Spinal cord (tissue), 10 donors: ENCODE measurements at places on chromosomes 1 and 21.

GRCh38 chr1:94258873-94259331, 21.5 kb upstream of the ARHGAP29 start:
- no peak for DNase-seq

DNA sequence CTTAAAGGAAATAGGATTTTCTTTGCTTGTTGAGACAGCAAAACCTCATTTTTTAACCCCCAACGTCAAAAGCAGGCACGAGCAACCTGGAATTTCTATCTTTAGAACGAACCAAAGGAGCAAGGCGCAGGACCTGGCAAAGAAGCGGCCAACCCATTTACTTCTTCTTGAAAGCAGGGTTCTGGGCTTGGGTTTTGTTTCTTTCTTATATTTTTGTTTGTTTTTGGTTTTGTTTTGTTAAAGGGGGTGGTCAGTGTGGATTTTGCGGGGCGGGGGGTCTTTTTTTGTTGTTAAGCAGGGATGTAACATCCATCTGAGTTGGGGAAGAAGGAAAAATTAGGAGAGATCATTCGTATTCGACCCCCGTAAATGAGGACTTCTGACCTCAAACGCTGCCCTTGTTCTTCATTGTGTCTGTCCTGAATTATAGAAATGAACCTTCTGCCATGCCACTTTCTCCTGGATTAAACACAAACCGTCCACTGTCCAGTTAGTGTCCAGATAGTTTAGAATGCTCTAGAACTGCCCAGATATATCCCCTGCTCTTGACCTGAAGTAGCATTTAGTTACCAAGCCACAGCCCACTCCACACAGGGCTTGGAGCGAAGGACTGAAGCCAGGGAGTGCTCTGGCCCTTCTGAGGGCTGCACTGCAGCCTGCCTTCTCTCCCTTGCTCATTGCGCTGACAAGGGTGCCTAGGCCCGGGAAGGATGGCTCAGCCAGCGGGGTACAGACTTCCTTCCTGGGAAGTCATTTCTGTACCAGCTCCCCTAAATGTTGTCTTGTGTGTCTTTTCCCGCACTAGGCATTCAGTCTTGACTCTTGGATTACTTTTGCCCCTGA, 909 bp upstream of the APP start:
- no peak for DNase-seq

- DNase-seq: no peak
Measured at GRCh38 chr1:77882411-77882810, 6.0 kb upstream of the NEXN start.

DNA sequence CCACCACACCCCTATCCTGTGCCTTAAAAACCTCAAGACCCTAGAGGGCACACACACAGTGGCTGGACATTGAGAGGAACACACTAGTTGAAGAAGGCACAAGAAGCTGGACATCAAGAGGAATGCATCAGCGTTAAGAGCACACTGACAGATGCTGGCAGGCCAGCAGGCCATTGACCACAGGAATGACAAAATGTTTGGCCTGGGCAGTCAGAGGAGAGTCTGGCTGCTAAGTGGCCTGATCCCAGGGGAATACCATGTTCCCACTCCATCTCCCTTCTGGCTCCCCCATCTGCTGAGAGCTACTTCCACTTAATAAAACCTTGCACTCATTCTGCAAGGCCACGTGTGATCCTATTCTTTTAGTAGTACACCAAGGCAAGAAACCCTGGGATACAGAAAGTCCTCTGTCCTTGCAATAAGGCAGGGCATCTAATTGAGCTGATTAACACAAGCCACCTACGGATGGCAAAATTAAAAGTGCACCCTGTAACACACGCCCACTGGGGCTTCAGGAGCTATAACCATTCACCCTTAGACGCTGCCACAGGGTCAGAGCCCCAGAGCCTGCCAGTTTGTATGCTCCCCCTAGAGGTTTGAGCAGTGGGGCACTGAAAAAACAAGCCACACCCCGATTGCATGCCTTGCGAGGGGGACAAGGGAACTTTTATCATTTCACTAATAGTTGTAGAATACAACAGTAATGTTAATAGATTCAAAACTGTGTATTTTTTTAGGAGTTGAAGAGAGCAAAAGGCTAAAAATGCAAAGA, 1216.1 kb upstream of the NCAM2 start:
- DNase-seq: no peak

- no peak for DNase-seq
Measured at GRCh38 chr1:237613984-237614383, 276.7 kb downstream of the ZP4 start.

DNA sequence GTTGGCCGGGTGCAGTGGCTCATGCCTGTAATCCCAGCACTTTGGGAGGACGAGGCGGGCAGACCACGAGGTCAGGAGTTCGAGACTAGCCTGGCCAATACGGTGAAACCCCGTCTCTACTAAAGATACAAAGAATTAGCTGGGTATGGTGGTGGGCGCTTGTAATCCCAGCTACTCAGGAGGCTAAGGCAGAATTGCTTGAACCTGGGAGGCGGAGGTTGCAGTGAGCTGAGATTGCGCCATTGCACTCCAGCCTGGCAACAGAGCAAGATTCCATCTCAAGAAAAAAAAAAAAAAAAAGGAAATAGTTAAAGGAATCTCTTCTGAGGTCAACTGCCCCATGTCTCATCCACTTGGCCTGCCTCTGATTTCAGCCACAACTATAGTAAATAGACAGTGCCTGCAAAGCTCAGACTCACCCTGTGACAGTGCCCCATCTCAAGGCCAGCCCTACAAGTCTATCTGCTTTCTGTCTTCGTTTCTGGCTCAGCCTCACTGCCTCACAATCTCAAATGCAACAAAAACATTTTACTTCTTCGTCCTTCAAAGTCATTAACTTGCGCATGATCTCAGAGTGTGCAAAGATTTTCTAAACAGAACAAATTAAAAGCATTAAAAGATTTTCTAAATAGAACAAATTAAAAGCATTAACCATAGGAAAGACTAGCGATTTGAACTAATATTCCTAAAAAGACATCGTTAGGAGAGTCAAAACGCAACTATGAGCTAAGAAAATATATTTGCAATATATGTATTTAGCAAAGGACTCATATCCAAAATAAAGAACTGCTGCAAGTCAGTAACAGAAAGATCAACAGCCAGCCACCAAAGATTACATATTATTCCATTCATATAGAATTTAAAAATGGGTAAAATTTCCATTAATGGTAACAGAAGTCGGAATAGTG, 65.0 kb upstream of the PRDX6 start:
- no peak for DNase-seq

GRCh38 chr1:211559222-211560010, 19.5 kb downstream of the SLC30A1 start:
- DNase-seq: no peak

DNA sequence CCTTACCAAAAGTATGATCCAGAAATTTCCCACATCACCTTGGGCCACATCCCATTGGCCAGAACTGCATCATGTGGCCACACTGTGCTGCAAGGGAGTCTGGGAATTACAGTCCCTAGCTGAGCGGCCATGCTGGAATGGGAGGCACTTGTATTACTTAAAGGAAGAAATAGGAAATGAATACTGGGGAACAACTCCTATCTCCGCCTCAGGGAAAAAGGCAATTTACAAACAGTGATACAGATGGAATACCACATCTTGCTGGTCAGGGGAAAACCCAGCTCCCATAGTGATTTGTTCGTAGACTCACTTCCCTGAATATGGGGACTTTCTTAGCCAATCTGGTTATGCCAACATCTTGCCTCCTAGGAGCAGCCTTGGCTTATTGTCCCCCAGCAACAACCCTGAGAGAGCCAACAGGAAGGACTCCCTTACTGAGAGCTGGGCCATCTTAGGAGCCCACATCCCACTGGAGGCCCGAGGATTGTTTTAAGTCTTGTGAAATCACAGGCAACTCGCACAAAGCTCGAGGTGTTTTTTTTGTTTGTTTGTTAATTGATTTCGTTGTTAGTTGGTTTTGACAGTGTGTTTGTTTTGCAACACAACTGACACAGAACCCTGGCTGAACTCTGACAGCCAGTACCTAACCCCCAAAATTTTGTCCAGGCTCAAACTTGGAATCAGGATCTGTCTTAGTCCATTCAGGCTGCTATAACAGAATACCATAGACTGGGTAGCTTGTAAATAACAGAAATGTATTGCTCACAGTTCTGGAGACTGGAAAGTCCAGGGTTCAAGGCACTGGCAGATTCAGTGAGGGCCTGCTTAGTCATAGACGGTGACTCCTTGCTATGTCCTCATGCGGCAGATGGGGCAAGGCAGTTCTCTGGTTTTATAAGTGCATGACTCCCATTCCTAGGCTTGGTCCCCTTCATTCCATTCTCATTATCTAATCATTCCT, 14.9 kb downstream of the CDA start:
- no peak for DNase-seq

GRCh38 chr1:204445860-204446412, 34.3 kb upstream of the PPP1R15B start:
- DNase-seq: no peak

DNA sequence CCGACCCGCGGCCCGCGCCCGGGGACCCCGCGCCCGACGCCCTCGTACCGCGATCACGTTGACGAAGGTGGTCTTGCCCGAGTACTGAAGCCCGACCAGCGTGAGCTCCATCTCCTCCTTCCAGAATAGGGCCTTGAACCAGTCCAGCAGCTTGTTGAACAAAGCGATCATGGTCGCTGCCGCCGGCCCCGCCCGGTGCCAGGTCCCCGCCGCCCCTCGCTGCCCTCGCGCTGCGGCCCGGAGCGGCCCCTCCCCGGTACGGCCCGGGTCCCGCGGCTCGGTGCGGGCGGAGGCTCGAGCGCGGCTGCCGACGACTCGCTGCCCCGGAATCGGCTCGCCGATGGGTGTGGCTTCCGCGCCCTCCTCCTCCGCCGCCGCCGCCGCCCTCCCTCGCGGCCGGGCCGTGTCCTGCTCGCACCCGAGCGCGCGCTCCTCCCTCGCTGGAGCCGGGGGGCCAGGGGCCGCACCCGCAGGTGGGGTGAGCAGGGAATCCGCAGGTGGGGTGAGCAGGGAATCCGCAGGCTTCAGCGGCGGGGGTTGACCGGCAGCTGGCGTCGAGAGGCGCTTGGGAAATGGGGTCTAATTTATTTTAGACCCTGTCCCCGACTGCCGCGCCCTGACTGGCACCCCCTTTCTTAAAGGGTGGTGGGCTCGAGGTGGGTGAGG, at the start of gene ARL8A:
ARL8A (minus strand) TSS at position 336 of the 666 bp plus-strand sequence; CDS start at position 171, 165 bp downstream.
- no peak for DNase-seq

DNA sequence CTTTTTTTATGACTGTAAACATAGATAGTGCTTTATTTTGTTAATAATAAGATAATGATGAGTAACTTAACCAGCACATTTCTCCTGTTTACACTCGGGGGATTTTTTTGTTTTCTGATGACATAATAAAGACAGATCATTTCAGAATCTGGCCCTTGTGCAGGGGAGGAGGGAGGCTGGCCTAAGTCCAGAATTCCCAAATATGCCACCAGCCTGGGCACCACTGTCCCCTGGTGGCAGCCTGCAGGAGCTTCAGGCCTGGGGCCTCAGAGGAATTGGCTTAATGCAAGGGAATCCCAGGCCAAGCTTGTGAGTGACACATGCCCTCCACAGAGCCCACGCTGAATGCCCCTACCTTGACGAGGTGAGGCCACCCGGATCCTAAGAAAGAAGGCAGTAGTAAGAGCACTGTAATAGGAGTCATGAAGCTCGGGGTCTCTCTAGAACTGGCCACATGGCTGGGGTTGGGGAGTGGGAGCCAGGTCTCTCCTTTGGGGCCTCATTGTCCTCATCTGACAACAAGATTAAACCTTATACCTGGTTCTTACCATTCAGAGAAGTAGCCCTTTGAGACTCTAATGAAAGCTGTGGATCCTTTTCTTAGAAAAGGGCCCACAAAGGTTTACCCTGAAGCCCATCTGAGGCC, 24.1 kb downstream of the ETNK2 start:
- DNase-seq: no peak

DNA sequence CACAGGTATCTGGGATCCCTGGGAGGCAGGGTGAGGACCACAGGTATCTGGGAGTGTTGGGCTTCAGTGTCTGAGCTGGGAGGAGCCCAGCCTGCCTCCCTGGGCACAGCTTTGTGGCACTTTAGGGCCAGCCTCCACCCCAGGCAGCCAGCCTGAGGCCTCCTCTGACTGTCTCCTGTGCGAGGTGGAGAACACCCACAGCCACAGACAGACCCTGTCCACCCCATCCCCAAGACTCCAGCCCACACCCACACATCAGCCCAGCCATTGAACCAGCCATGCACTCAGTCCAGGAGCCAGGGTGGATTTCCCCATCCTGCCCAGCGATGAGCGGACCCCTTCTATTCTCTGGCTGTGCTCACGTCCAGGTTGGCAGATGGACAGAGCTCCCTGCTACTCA, 21.8 kb upstream of the TNFRSF1B start:
- no peak for DNase-seq
